ENCODE measurements at places on chromosomes 6 and 20.

GRCh38 chr6:23535101-23535500 lies 590.9 kb upstream of the NRSN1 start:
- no peak for DNase-seq

DNA sequence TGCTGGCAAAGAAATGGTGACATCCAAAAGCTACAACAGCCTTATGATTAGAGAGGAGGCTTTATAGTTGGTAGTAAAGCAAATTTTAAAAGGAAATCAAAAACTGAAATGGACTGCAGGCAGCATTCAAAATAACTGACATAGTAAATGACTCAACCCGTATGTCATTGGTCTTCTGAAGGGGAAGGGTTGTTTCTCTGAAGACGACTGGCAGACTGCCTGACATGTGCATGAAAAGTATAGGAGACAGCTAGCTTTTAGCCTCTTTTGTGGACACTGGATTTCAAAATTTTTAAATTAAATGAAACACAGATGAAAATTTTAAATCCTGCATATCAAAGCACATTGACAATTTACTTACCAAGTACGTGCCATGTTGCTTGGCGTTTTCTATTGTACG lies 90.7 kb downstream of the TRMT6 start:
- DNase-seq: no peak

- no peak for DNase-seq
These were observed 48.0 kb upstream of the BHLHE23 start for GRCh38 chr20:63054681-63055240.

GRCh38 chr6:154815938-154816820 lies 83.0 kb downstream of the SCAF8 start:
- DNase-seq: no peak
